ENCODE measurements at places on chromosomes 1 and 21.

GRCh38 chr21:45069711-45070110 lies 4.7 kb upstream of the ADARB1 start:
- DNase-seq: no peak

DNA sequence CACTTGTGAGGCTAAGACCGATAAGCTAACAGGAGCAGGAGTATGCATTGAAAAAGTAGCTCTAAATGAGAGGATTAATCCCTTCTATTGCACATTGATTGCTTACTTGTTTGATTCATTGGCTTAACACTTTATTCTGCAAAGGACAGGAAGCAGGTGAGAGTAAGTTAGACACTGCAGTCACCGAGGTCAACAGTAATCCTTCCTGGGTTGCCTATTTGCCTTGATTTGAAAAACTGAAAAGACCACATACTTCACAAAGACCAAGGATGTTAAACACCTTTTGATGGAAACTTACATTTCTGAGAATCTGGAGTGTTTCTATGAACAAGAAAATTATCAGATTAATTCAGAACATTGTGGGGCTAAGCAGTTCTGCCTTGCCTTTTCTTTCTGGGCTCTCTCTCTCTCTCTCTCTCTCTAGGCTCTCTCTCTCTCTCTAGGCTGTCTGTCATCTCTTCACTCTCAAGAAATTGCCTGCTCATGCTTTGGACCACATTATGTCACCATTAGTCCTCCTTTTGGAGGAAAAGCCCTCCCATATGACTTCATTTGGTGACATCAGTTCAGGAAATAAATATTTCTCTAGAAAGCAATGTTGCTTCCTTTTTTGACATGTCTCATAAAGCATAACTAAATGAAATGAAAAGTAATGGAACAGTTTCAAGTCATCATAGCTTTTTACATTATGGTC lies 103.8 kb downstream of the TNFSF18 start:
- DNase-seq: no peak

DNA sequence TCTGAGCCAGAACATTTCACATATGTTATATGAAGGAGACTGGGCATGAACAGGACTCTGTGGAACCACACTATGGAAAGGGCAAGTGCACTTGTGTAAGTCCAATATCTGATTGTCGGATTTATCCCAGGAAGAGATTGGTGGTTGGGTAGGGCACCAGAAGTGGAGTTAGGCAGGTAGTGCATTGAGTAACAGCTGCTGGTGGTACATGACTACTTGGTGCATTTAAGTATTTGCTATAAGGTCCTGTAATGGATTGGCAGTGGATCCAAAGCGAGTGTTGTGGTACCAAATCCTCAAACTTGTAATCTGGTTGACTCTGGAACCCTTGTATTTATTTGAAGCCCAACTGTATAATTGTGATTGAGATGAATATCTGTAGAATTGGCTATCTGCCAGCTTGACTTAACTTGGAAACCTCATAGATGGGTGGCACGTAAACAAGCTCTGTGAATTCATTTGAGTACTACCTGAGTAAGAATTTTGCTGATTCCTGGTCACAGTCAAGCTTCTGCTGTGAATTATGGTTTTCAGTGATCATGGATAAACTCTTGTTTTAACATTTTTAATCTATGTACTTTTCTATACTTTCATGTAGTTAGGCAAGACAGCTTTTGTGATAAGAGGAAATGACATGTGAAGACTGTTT lies 21.1 kb downstream of the UBAP2L start:
- DNase-seq: no peak

GRCh38 chr1:218485241-218485928 lies 140.2 kb downstream of the TGFB2 start:
- DNase-seq: peak; percentile 39

DNA sequence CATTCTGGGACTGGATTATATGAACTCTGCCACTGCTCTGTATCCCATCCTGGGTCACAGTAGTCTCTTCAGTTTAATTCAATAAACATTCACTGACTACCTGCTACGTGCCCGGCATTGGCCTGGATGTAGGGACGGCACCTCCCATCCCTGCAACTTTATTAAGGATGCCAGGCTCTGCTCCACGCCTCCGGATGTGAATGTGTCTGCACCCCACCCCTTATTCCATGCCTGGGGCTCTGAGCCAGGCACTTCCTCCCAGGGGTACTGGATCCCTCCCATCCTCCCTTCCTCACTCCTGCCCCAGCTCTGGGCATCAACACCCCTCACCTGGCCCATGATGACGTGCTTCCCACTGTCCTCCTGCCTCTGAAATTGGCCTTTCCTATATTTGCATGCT lies 53.7 kb downstream of the KCNN3 start:
- no peak for DNase-seq

- peak; percentile 60 for DNase-seq
Observed at GRCh38 chr1:7373876-7374562, 397.1 kb upstream of the VAMP3 start.

DNA sequence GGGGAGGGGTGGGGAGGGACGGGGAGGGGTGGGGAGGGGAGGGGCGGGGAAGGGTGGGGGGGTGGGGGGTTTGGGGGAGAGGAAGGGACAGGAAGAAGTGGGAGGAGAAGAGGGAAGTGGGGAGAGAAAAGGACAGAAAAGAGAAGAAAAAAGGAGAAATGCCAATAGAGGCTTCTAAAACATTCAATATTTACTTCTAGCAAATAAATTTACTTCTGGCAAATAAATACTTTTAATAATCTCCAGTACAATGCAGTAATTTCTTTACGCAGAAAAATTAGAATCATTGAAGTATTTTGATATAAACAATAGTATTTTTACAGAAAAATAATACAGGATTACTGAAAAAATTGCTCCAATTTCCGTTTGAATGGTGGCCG lies 9.4 kb upstream of the GPR161 start:
- DNase-seq: no peak

GRCh38 chr1:43177691-43178090 lies 5.6 kb downstream of the CFAP57 start:
- no peak for DNase-seq

GRCh38 chr1:83775977-83776603 lies 222.8 kb downstream of the TTLL7 start:
- no peak for DNase-seq

GRCh38 chr1:42777852-42778251 lies 6.9 kb upstream of the TMEM269 start:
- DNase-seq: no peak

DNA sequence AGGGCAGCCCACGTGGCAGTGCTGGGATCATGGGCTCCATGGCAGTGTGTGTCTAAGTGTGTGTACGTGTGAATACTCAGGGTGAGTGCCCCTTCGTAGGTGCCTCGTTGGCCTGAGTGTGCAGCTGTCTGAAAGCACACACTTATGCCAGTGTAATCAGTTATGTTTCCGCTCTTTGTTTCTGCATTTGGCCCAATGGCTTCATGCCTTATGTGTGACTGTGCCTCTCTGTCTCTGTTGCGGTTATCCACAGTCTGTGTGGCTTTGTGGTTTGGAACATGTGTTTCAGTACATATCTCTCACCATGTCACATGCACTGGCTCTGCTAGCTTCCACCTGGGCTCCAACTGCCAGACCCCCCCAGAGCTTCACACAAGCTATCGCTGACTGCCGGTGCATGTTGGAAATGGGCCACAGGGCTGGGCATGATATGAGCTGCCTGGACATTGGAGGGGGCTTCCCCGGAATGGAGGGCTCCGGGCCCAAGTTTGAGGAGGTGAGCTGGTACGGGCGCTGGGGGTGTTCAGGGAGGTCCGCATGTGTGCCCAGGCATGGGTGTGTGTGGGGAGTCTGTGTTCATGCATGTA lies 70.3 kb upstream of the TINAGL1 start:
- DNase-seq: peak; percentile 45

DNA sequence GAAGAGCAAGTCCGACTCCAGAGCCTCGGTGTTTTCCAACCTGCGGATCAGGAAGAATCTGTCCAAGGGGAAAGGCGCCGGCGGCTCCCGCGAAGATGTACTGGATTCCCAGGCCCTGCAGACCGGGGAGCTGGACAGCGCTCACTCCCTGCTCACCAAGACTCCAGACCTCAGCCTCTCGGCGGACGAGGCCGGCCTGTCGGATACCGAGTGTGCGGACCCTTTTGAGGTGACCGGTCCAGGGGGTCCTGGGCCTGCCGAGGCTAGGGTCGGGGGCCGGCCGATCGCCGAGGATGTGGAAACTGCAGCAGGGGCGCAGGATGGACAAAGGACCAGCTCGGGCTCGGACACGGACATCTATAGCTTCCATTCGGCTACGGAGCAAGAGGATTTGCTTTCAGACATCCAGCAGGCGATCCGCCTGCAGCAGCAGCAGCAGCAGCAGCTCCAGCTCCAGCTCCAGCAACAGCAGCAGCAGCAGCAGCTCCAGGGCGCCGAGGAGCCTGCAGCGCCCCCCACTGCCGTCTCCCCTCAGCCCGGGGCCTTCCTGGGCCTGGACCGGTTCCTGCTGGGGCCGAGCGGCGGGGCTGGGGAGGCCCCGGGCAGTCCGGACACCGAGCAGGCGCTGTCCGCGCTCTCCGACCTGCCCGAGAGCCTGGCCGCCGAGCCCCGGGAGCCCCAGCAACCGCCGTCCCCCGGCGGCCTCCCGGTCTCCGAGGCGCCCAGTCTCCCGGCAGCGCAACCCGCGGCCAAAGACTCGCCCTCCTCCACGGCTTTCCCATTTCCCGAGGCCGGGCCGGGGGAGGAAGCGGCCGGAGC lies 827 bp downstream of the FMN2 start:
- DNase-seq: peak; percentile 4

GRCh38 chr1:242081446-242081845 lies 82.5 kb upstream of the MAP1LC3C start:
- DNase-seq: no peak

DNA sequence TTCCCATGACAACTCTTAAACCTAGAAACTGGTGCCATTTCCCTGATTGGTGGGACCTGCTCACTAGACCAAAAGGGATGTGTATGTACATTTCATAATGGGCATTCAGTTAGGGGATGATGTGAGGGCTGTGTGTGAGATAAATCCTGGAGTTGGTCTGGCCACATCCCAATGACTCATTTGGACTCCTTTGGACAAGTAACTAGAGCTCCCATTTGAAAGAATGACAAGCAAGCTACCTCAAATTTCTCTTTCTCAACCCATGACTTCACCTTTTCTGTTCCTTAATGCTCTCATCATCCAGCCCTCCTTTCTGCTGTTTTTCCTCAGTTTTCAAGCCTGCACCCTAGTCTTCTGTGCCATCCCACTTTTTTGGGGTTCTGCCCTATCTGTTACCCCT lies 27.9 kb downstream of the EBNA1BP2 start:
- DNase-seq: peak; percentile 67

DNA sequence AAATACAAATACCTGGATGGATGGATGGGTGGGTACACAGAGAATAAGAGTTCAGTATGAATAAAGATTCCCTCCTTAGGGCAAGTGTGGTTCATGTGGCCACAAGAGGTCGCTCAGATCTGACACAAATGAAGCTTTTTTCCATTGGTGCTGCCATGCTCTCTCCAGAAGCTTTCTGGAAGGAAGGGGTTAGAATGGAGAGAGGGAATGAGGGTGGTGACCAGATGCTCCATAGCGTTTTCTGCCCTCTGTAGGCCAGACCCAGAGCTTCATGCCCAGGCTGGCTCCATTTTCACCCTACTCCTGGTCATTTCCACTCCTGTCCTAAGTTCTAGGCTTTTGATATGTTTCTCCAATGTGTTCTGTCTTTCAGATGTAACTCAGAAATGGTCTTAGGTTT lies 3.3 kb upstream of the FCRL6 start:
- peak; percentile 76 for DNase-seq

- DNase-seq: no peak
Observed at GRCh38 chr1:5597991-5598823, 394.0 kb downstream of the NPHP4 start.

Data from mammary epithelial cell (primary cell).